Osteoblast (primary cell): ENCODE measurements at places on chromosomes 6 and 20.

DNA sequence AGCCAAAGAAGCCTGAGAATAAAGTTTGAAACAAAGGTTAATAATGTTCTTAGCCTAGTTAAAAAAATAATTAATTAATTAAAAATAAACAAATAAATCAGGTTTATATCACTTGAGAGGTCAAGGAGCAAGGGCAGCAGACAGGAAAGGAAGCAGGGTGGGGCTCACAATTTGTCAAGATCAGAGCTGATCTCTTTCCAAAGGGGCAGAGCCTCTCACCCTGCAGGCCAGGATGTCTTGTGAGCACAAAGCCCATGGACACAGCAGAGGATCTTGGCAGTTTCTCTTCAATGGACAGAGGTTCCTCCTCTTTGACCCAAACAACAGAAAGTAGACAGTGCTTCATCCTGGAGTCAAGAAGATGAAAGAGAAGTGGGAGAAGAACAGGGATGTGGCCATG lies 14.9 kb downstream of the ULBP1 start:
- DNase-seq: no peak

DNA sequence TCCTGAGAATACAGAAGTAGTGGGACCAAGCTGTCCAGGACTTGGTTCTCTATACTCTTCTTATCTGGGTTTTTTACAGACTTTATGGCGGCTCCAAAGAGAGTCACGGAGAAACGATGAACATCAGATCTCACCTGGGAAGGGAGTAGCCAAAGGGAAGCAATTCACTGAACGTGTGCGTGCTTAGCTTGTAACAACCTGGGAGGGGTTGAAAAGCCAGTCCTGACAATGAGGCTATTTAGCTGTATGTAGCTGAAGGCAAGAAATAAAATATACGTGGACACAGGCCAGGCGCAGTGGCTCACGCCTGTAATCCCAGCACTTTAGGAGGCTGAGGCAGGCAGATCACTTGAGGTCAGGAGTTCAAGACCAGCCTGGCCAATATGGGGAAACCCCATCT lies 18.2 kb upstream of the RBL1 start:
- peak; percentile 19 for DNase-seq

GRCh38 chr20:48945840-48946514 lies 24.5 kb downstream of the ARFGEF2 start:
- DNase-seq: no peak

- no peak for DNase-seq
Measured at GRCh38 chr20:46233701-46234100, 74.6 kb downstream of the CDH22 start.

- no peak for DNase-seq
Measured at GRCh38 chr6:3214898-3215297, 12.6 kb downstream of the TUBB2B start.

DNA sequence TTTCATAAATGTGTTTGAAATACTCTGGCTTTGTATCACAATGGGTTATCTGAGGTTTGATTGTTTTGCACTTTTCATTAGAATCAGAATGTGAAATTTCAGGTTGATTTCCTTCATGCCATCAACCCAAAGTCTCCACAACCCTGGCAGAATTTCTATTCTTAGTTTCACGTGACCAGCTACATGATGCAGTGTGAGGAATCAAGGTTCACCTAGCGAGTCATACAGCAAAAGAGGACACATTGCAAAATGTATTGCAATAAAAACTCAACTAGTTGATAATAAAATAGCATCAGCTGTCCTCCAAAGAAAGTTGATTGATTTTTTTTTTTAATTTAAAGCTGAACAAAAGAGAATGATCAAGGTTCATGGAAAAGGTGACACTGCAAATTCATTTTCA lies 2.2 kb downstream of the HAO1 start:
- no peak for DNase-seq
